Activated CD8-positive, alpha-beta memory T cell treated with anti-CD3 and anti-CD28 coated beads for 48 hours (primary cell): ENCODE measurements at places on chromosomes 12 and 14.

- DNase-seq = no peak
Observed at GRCh38 chr14:94775871-94776210, 5.9 kb upstream of the GSC start.

DNA sequence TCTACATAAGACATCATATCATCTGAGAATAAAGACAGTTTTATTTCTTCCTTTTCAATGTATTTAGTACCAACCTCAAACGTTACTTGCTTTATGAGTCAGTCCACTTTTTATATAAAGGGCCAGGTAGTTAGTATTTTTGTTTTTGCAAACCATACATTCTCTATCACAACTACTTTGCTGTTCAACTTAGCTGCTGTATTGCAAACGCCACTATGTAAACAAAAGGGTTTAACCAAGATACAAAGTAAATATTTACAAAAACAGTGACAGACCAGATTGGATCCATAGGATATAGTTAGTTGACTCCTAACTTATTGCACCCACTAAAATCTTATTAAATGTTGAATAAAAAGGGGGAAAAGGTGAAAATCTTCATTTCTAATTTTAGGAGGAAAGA lies 87.7 kb upstream of the FOXG1 start:
- no peak for DNase-seq

- DNase-seq = no peak
Observed at GRCh38 chr12:55446326-55446725, 2.5 kb downstream of the OR6C2 start.

DNA sequence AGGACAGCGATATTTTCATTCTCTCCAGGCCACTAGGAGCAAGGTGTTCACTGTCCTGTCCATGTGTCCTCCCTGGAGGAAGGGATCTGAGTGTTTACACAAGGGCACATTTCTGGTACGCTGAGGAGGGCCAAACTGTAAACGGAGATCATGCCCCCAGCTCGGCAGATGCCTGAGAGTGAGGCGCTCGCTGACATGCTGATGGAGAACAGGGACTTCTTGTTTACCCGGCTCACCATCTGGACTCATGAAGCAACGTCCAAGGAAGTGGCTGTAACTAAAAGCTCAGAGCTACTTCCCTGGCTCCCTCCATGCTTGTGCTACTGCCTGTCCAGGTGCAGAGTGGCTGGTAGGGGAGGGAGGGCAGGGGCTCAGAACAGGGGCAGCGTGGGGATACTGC lies 43.4 kb upstream of the KCNA1 start:
- DNase-seq = no peak

DNA sequence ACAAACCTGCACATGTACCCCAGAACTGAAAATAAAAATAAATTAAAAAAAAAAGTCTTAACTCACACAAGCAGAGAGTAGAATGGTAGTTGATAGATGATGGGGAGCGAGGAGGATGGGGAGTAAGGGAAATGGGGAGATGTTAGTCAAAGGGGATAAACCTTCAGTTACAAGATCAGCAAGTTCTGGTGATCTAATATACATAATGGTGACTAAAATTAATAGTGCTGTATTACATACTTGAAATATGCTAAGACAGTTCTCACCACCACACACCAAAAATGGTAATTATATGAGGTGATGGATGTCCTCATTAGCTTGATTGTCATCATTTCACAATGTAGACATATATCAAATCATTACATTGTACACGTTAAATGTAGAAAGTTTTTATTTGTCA lies 3.2 kb upstream of the C12orf42 start:
- DNase-seq = no peak

- no peak for DNase-seq
Observed at GRCh38 chr12:40031965-40032364, 73.9 kb downstream of the SLC2A13 start.

- DNase-seq = no peak
Observed at GRCh38 chr12:116558280-116559161, 660 bp upstream of the MAP1LC3B2 start.
